Activated effector memory CD4-positive, alpha-beta T cell treated with Interleukin-2 at 50 U/mL for 16 hours (primary cell): ENCODE measurements at places on chromosomes 1 and 21.

DNA sequence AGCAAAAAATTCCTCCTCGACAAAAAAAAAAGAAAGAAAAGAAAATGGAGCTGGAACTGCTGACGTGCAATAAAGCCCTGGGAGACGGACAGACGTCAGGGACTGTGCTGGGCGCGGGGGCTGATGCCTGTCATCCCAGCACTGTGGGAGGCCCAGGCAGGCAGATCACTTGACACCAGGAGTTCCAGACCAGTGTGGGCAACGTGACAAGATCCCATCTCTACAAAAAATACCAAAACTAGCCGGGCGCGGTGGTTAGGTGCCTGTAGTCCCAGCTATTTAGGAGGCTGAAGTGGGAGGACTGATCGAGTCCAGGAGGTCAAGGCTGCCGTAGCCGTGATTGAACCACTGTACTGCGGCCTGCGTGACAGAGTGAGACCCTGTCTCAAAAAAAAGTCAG, 3.6 kb upstream of the ANKRD65 start:
- no peak for DNase-seq

GRCh38 chr21:42373196-42373907, 7.0 kb upstream of the TFF1 start:
- DNase-seq = no peak

DNA sequence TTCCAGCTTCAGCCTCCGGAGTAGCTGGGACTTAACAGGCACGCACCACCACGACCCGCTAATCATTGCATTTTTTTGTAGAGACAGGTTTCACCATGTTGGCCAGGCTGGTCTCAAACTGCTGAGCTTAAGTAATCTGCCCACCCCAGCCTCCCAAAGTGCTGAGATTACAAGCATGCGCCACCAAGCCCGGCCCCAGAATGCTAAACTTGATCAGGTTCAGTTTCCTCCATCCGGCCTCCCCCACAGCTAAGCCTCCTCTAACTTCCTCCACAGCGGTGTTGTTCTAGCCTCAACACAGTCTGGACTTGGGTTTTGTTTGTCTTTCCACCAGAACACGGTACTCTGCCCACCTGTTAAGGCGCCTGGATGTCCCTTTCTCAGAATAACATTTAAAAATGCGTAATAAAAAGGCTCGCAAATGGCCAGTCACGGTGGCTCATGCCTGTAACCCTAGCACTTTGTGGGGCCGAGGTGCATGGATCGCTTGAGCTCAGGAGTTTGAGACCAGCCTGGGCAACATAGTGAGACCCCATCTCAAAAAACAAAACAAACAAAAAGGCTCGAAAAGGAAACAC, 2.4 kb downstream of the PARP1 start:
- DNase-seq = no peak

DNA sequence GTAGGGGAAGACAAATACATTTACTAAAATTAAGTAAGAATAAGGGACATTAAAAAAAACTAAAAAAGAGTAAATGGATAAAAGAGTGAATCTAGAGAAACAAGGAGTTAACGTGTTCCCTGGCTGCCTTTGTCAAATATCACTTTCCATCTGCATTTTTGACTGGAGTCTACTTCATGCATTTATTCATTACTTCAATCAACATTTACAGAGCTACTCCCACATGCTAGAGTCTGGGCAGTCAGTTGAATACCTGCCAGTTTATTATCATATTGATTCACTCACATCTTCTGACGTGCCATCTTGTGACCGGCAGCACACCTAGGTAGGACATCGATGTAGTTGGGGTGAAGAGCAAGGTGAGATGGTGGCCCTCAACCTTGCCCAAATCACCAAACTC, 35.6 kb upstream of the KCNA3 start:
- DNase-seq = no peak

DNA sequence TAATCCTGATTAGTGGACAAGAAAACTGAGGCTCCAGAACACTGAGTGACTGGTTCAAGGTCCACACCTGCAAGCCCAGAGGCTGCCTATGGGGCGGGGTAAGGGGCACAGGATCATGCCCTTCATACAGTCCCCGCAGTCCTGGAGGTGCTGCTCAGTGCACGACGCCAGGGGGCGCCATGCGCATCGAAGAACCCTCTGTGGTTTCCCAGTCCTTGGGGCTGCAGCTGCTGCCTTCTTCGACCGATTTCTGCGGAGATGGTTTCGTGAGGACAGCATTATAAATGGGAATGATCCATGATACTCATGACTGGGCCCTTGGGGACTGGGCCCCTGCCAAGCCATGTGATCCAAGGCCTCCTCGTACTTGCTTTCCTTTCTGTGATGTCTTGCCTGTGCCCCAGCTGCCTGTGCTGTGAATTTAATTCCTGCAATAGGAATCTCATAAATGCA, 37.1 kb upstream of the ARHGEF10L start:
- no peak for DNase-seq

GRCh38 chr1:228276174-228276831, 68.5 kb downstream of the OBSCN start:
- DNase-seq = no peak

GRCh38 chr1:26336477-26337205, 17.3 kb downstream of the CRYBG2 start:
- peak; percentile 85 for DNase-seq

DNA sequence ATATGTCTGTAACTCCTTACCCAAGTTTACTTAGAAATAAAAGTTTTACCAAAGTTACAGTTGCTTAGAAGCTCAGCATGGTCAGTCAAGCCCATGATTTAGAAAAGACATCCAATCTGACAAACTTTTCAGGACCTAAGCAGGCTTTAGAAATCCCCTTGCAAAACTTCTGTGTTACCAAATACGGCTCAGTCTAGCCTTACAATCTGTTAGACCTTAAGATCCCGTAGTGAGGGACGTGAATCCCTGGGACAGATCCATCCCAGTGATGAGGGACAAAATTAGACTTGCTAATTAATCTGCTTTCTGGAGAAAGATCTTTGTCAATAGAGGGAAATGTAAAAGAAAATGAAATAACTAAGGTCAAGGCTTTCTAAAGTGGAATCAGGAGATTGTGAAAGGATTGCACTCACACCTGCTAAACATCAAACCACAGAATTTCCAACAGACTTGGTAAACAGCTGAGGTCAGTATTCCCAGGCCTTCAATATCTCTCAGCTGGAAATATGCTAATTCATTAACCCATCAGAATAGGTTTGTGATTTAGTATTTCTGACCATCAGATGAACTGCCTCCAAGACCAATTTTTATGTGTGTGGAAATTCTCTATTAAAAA, 375.3 kb downstream of the DUSP10 start:
- DNase-seq = no peak

- DNase-seq = peak; percentile 23
Measured at GRCh38 chr1:40315795-40316594, 1.1 kb downstream of the COL9A2 start.

- DNase-seq = no peak
Measured at GRCh38 chr21:21165063-21165645, 166.9 kb downstream of the NCAM2 start.

DNA sequence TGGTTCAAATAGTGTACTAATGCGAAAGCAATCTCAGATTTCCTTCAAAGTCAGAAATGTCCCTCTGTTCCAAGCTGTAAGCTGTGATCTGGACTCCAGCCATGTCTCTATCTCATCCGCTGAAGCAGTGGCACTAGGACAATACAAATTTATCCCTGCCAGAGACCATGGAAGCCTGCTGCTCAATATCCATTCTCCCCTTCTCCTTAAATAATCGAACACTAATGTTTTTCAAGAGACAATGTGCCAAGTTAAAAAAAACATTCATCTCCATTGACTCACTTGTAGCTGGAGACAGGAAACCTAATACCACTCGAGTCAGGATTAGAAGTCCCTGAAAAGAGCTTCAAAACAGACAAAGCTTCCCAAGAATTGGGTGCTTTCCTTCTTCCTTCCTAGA, 38.5 kb upstream of the PGBD5 start:
- no peak for DNase-seq

GRCh38 chr1:246280551-246280950, 226.5 kb downstream of the SMYD3 start:
- DNase-seq = no peak

GRCh38 chr1:46343705-46344104, 3.1 kb downstream of the NSUN4 start:
- DNase-seq = no peak

DNA sequence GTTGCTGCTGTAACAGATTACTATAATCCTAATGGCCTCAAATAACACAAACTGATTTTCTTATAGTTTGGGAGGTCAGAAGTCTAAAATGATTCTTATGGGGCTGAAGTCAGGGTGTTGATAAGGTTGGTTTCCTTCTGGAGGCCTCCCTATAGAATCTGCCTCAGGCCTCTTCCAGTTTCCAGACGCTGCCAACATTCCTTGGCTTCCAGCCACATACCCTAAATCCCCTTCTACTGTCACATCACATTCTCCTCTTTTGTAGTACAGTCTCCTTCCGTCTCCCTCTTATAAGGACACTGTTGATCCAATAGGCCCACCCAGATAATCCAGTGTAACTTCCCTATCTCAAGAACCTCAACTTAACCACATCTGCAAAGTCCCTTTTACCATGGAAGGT, 145.3 kb upstream of the NCAM2 start:
- DNase-seq = no peak

DNA sequence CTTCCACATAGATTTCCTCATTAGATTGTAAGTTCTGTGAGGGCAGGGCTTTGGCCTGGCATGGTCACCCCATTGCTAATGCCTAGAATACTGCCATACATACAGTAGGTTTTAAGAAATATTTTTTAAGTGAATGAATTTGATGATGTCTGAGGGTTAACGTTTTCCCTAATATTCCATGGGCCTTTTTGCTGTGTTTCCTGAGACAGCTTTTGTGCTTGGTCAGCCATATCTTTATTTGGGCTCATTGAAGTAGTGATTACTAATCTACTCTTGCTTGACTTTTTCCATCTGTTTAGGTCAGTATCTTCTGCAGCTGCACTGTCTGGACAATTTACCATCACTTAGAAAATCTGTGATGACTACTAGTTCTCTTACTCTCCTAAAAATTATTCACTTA, 3.5 kb downstream of the CDC42 start:
- DNase-seq = no peak

- no peak for DNase-seq
Measured at GRCh38 chr1:38029081-38029681, 16.6 kb downstream of the UTP11 start.

GRCh38 chr1:996851-997712, 2.8 kb downstream of the HES4 start:
- no peak for DNase-seq

DNA sequence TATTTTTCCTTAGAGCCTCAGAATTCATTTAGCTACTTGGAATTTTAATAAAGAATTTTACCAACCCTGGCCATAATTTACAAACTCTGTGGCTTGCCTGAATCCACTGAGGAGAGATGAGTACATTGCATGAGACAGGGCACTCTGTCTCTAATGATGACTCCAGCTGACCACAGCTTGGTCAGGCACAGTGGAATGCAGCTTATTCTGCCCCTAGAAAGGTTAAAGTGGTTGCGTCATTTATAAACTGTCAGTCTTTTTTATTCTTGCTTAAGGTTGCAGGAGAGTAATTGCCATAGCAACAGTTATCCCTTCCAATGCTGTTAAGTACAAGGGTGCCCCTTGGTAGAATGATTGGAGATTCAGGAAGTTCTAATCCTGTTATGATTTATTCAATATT, 28.3 kb downstream of the PDE4B start:
- DNase-seq = no peak

DNA sequence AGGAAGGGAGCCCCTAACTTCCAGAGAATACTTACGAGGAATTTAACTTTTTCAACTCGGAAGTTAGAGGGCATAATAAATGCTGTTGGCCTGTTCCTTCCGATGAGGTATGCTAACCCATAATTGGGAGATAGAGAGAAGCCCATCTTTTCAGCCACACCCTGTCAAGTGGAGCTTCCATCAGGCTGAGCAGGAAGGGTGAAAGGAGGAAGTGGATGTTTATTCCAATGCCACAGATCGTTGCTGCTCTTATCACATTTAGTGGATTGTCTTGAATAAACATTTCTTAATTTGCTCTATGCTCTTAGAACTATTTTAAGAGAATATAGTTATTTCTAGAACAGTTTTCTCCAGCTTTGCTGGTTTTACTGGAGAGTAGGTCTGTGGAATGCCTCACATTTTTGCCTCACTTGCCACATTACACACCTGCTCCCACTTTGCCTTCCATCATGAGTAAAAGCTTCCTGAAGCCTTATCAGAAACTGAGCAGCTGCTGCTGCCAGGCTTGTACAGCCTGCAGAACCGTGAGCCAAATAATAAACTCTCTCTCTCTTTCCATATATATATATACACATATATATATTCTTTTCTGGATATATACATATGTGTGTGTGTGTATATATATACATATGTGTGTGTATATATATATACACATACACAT, 60.0 kb upstream of the RGS21 start:
- DNase-seq = no peak

GRCh38 chr1:24205345-24206082, 18.4 kb upstream of the IFNLR1 start:
- DNase-seq = no peak

- no peak for DNase-seq
Measured at GRCh38 chr1:20291645-20292084, 990 bp downstream of the VWA5B1 start.

GRCh38 chr1:47388030-47388890, 27.8 kb upstream of the FOXE3 start:
- DNase-seq = no peak

DNA sequence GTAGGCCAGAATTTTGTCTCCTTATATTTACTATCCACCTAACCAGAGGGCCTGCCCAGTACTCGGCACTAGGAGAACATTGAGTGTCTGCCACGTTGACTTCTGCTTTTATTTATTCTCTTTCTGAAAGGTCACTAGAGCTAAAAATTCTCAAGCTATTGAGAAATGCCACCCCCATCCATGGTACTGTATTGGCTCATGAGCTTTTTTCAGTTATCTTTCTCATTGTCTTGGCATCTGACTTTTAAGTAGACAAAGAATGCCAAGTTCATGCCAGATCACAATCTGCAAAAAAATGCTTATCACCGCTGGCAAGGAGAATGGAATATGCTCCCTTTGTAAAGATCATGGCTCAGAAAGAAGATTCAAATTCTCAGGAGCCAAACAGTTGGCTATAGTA, 49.8 kb upstream of the MROH9 start:
- no peak for DNase-seq

GRCh38 chr1:25425098-25426085, 4.8 kb upstream of the RHCE start:
- no peak for DNase-seq

DNA sequence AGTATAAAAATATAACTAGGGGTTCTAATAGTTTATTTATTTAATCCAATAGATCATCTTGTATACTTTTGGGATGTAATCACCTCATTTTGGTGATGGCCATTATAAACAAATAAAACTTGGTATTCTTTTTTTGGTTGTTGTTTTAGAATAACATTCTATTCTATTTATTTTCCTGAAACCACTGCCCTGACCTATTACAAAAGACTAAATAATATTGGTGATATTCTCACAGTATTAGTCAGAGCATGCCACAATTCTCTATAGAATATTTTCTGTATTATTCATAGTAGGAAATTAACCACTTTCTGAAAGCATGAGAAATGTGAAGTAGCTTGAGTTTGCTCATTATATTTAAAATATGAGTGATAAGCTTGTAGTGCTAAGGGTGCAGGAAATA, 54.1 kb upstream of the LRRC7 start:
- no peak for DNase-seq
